Kidney (tissue), 22 donors: ENCODE measurements at places on chromosomes 5 and 9. TPM values are rescaled to one million over a fixed set of nuclear protein-coding genes. Genes with fewer than 3 reads are reported as not detected.

The FABP6 gene
- total RNA-seq, result not detected

The TMC1 gene
- 0.25 TPM for total RNA-seq

The CARD9 gene
- total RNA-seq, result 7.0 TPM

DNA sequence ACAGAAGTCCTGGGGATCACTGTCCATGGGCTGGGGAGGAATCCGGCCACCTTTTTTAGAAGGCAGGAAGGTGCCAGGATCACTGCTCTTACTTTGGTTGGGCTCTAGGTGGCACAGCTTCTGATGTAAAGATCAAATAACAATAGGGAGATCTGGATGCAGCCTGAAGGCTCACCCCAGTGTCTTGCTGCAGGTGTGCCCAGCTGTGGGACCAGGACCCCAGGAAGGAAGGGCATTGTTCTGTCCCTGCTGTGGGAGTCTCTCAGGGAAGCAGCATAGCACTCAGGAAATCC is 69.6 kb downstream of the DAB2IP start:
- H3K36me3 ChIP-seq, result no peaks in the 10 kb centered on the region
- no peaks in the 10 kb centered on the region for H3K27me3 ChIP-seq
- H3K27ac ChIP-seq, result peak overlapping the region; percentile 65
- H3K4me3 ChIP-seq, result no peak overlapping the region
- peaks cover 44% of the 10 kb centered on the region for H3K4me1 ChIP-seq

- H3K27ac ChIP-seq, result no peak overlapping the region
- no peaks in the 10 kb centered on the region for H3K27me3 ChIP-seq
- H3K36me3 ChIP-seq, result no peaks in the 10 kb centered on the region
- H3K4me3 ChIP-seq, result no peak overlapping the region
Observed at GRCh38 chr5:142726188-142726731, 40.4 kb upstream of the FGF1 start.

DNA sequence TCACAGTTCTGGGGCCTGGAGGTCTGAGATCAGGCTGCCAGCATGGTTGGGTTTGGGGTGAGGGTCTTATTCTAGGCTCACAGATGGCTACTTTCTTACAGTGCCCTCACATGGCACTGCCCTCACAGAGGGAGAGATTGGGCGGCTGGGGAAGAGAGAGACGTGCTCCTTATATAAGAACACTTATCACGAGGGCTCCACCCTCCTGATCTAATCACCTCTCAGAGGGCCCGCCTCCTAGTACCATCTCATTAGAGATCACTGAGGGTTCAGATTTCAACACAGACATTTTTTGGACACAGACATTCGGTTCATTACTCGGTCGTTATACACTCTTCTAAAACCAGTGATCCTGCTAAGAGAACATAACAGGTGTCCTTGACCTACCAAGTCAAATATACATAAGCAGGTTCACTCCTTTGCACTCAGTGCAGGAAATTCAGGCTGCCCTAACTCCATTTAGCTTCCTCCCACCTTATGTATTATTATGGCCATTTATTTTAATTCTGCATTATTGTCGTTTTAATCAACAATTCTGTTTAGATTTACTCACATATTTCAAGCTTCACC is 121.7 kb downstream of the ICE1 start:
- no peaks in the 10 kb centered on the region for H3K4me1 ChIP-seq
- H3K36me3 ChIP-seq, result no peaks in the 10 kb centered on the region
- H3K27me3 ChIP-seq, result no peaks in the 10 kb centered on the region
- H3K4me3 ChIP-seq, result no peak overlapping the region
- no peak overlapping the region for H3K27ac ChIP-seq

GRCh38 chr5:127324756-127325155 is 34.2 kb downstream of the MEGF10 start:
- DNase-seq, result no peak
- no peak overlapping the region for H3K4me3 ChIP-seq
- H3K4me1 ChIP-seq, result no peaks in the 10 kb centered on the region
- H3K27me3 ChIP-seq, result no peaks in the 10 kb centered on the region

GRCh38 chr9:128121924-128122808 is 5.4 kb downstream of the PTGES2 start:
- no peak for DNase-seq
- no peak overlapping the region for H3K4me3 ChIP-seq
- H3K27ac ChIP-seq, result no peak overlapping the region
- H3K27me3 ChIP-seq, result no peaks in the 10 kb centered on the region

DNA sequence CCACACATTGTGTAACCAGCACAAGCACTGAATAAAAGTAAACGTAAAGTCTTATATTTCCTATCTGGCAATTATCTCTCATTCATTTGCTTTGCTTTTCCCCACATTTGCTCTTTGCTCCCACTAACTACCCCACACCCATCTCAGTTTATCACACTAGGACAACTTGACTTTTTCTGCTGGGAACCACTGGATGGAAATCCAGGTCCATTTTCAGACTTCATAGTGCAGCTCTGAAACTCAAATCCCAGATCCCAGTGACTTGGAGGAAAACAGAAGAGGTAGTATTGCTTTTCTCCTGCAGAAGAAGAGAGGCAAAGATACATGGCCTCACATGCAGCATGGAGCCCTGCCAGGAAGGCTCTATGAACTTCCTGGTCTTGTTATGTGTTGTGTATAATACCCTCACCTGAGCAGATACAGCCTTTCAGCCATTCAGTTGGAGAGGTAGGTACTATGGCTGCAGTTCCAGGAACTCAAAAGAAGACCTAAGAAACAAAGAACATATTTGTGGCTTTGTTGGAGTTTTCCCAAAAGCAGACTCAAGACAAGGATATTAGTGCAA is 90.0 kb upstream of the NIPBL start:
- H3K36me3 ChIP-seq, result no peaks in the 10 kb centered on the region
- H3K27me3 ChIP-seq, result no peaks in the 10 kb centered on the region
- no peak for DNase-seq
- H3K4me1 ChIP-seq, result no peaks in the 10 kb centered on the region

GRCh38 chr5:11803436-11803835 is 100.8 kb downstream of the CTNND2 start:
- H3K4me3 ChIP-seq, result no peak overlapping the region
- no peaks in the 10 kb centered on the region for H3K27me3 ChIP-seq
- no peaks in the 10 kb centered on the region for H3K4me1 ChIP-seq
- DNase-seq, result no peak
- no peak overlapping the region for H3K27ac ChIP-seq

GRCh38 chr5:154756868-154757813 is 2.0 kb downstream of the LARP1 start:
- H3K27me3 ChIP-seq, result no peaks in the 10 kb centered on the region
- DNase-seq, result peak; percentile 44
- H3K4me1 ChIP-seq, result peaks cover 36% of the 10 kb centered on the region
- H3K27ac ChIP-seq, result peak overlapping the region; percentile 94

GRCh38 chr5:119840175-119840574 is 210.8 kb downstream of the FAM170A start:
- H3K27ac ChIP-seq, result no peak overlapping the region
- H3K4me1 ChIP-seq, result no peaks in the 10 kb centered on the region
- H3K27me3 ChIP-seq, result no peaks in the 10 kb centered on the region
- no peak for DNase-seq
- H3K36me3 ChIP-seq, result no peaks in the 10 kb centered on the region

The ANKRD18B gene
- 0.72 TPM for total RNA-seq

GRCh38 chr5:80644900-80645299 is 9.6 kb upstream of the MSH3 start:
- no peak overlapping the region for H3K27ac ChIP-seq
- H3K27me3 ChIP-seq, result no peaks in the 10 kb centered on the region
- H3K4me3 ChIP-seq, result no peak overlapping the region
- H3K4me1 ChIP-seq, result no peaks in the 10 kb centered on the region

GRCh38 chr5:98938464-98938863 is 9.7 kb upstream of the CHD1 start:
- H3K4me1 ChIP-seq, result peaks cover under 1% of the 10 kb centered on the region
- no peak overlapping the region for H3K4me3 ChIP-seq
- no peak overlapping the region for H3K27ac ChIP-seq
- H3K36me3 ChIP-seq, result no peaks in the 10 kb centered on the region
- H3K27me3 ChIP-seq, result no peaks in the 10 kb centered on the region
- no peak for DNase-seq

DNA sequence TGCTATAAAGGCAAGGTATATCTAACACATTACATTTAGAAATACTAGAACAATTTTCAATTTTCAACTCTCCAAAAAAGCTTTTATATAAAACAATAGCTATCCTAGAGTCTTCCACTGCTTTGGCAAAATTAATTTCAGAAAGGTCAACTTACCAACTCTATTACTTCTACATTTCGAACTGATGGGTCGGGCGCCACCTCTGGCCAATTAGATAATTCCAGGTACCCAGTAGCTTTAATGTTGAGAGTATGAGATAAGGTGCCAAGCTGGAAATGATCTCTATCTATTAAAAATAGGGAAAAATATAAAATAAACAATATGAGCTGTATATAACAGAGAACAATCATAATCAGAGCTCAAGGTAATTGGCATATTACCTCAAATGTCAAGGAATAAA is 166.6 kb downstream of the AP3B1 start:
- H3K4me1 ChIP-seq, result no peaks in the 10 kb centered on the region
- no peak overlapping the region for H3K4me3 ChIP-seq
- H3K36me3 ChIP-seq, result no peaks in the 10 kb centered on the region
- H3K27me3 ChIP-seq, result no peaks in the 10 kb centered on the region
